Right kidney (tissue), 9 donors: ENCODE measurements at places on chromosomes 7 and 10.

DNA sequence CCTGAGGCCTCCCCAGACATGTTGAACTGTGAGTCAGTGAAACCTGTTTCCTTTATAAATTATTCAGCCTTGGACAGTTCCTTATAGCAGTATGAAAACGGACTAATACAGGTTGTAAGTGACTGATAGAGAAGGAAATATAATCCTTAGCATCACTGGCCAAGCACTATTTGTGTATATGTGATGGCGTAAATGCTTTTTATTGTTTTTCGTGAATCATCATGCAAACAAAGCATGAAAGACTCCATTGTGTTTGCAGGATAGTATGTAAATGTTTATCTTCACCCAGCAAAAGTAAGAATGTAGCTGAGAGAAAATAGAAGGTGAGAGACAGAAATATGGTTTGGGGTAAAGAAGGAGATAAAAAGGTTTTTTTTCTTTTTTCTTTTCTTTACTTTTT is 92.5 kb upstream of the LRGUK start:
- no peak for DNase-seq

GRCh38 chr10:9825491-9826018 is 1192.1 kb upstream of the CELF2 start:
- DNase-seq: no peak

GRCh38 chr10:72088889-72089575 is 681 bp upstream of the SPOCK2 start:
- DNase-seq: peak; percentile 78

DNA sequence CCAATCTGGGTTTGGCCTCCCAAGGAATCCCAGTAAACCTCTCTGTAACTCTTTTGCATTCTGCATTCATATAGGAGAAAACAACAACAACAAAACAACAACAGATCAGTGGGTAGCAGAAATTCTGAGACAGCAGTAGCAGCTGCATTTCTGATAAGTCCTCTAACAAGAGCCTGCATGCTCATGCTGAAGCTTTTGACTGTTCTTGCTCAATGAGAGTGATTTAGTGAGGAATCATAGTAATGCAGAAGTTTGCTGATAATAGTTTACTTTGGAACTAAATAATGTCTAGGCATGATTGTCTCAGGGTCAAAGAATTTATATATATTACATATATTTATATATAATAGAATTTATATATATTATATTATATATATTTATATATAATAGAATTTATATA is 35.2 kb downstream of the BMPER start:
- DNase-seq: no peak

- DNase-seq: no peak
Observed at GRCh38 chr7:157650801-157651200, 314.0 kb downstream of the DNAJB6 start.

GRCh38 chr10:72260976-72261783 is 12.5 kb upstream of the DDIT4 start:
- peak; percentile 94 for DNase-seq

DNA sequence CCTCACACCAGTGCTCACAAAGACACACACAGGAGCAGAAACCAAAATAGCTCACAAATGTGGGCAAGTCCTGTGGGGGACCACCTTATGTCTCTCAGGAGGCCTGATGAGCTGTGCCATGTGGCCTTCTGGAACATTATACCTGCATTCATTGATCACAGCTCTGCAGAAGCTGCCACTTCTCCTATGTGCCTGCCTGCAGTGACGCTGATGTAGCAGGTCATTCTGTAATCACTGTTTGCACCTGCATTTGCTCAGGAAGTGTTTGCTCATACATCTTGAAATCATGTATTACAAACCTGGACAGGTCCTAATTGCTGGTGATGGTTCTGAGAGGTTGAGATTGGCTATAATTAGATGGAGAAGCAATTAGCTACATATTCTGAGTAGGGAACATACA is 310.2 kb downstream of the AUTS2 start:
- no peak for DNase-seq

- DNase-seq: no peak
Observed at GRCh38 chr7:49295146-49295545, 370.8 kb downstream of the CDC14C start.

GRCh38 chr10:113528876-113529275 is 24.0 kb upstream of the HABP2 start:
- DNase-seq: no peak

DNA sequence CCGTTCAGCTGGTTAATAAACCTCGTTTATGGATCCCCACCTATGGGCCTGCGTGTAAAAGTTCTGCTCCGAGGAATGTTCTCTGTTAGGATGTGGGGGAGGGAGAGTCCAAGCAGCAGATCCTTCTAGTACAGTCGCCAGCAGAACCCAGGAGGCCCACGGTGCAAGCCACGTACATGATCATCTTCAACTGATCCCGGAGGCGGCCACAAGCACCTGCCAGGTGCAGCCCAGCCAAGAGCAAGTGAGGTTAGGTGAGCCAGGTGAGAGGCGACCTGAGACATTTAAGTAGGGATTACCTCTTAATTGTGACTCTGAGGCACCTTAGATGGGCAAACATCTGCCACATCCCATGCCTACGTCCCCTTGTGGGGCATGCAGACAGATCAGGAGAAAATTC is 18.0 kb upstream of the FGFR2 start:
- no peak for DNase-seq

DNA sequence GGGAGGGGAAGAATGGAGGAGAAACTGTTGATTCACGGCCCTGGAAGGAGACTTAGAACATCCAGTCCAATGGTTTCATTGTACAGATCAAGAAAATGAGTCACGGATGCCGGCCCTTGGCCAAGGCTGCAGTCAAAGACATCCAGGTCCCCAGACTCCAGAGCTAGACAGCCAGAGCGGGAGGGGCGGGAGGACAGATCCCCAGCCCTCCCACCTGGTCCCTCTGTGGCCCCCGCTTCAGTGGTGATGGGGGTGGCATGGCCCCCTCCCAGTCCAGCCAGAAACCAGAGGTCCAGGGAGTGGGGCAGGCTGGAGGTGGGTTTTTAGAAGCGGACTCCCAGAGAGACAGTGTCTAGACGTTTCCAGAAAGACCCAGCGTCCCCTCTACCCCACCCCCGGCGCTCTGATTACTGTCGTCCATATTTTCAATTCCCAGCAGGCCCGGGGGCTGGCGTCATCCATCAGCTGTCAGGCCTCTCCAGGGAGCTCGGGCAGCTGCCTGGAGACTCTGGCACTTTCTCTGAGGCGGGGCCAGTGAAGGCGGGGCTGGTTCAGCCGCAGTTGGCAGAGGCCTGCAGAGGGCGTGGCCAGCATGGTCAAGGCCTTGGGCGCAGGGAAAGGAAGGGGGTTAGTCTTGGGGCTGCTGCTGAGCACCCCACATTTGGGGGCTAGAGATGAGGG is 8.0 kb upstream of the HSPB1 start:
- DNase-seq: peak; percentile 73

DNA sequence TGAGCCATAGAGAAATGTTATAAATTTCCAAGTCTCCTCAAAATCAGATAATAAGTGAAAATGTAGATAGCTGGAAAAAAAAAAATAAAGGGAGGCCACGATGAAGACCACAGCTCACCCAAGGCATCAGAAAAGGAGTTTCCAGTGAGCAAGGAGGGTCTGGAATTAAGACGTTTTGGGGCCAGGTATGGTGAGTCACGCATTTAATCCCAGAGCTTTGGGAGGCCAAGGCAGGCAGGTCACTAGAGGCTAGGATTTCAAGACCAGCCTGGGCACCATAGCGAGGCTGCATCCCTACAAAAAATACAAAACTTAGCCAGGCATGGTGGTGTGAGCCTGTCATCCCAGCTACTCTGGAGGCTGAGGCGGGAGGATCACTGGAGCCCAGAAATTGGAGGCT is 65.5 kb downstream of the ASB13 start:
- DNase-seq: no peak

DNA sequence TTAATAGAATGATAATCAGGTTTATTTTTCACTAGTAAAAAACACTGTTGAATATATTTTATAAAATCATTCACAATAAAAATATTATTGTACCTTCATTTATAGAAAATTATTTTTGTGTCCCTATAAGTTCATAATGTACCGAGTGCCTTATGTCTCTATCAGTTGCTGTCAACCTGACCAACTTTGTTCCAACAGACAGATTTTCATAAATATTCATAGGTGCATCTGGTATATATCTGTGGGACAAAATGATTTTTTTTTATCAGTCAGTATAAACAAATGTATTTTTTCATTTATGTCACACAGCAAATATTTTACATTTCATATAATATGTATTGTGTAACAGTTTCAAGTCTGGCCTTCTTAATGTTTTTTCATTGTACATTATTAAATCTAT is 195.9 kb downstream of the HGF start:
- DNase-seq: no peak

DNA sequence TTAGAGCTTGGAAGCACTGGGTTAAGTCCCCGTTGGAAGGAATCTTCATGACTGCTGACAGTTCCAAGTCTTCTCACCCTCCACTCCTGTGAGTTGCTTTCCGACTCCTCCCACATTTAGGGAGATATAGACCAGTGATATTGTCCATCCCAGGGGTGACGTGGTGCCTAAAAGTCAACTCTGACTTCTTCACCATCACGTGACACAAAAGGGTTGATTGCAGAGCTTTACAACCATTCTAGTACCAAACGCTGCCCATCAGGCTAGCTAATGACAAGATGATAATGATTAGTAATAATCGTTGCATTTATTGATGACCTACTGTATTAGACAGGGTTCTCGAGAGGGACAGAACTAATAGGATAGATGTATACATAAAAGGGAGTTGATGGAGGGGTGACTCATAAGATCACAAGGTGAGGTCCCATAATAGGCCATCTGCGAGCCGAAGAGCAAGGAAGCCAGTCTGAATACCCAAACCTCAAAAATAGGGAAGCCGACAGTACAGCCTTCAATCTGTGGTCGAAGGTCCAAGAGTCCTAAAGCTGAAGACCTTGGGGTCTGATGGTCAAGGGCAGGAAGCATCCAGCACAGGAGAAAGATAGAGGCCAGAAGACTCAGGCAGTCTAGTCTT is 85.3 kb upstream of the CARD11 start:
- no peak for DNase-seq

DNA sequence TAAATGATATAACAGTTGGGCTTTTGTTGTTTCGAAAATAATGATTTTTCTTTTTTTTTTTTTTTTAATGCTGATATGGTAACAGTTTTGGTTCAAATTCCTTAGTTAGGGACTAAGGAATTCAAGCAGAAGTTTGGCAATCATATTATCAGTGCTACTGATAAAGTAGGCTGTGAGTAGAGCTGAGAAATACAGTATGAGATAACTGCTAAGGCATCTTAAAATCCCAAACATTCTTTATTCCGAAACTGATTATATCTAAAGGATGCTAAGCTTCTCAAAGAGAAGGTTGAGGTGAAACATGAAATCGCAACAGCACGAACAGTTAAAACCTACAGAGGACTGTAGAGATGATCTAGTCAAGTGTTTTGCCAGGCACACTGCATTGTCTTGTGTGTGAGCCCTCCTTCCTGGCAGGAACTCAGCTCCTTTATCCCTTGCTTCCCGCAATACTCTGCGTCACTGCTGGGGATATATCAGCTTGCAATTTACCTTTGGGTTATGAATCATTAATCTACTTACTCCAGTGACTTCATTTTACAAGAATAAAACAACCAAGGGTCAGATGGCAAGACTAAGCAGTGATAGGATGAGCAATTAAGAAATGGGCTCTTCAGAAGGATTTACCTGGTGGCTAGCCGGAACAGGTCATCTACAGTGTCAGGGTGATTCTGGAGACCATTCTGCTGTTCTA is 36.7 kb downstream of the IRF5 start:
- no peak for DNase-seq

DNA sequence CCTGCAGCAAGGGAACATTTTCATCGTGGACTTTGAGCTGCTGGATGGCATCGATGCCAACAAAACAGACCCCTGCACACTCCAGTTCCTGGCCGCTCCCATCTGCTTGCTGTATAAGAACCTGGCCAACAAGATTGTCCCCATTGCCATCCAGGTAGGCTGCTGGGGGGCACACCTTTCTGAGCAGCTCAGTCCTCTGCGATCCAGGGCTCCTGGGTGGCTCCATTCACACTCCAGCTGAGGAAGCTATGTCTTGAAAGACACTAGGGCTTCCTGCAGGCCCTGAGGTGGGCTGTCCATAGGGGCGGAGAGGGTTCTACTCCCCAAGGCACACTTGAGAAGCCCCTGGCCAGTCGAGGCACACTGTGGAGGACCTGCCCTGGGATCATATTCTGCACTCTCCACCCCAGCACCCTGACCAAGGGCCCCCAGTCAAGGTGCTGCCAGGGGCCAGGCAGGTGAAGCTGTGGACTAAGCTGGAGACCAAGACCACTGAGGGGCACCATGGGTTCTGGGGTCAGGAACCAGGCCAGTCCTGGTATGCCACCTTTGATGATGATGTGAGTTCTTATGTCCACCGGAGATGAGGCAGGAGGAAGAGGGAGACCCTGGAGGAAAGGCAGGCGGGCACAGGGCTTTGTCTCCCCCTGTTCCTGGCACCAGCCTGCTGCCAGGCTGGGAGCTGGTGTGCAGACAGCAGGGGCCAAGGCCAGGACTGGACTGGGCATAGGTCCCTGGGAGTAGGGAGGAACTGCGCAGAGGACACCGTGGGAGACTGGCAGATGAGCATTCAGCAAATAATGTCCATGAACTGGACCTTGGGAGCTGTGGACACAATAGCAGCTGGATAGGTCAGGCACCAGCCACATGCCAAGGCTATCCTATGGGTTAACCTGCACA is 54.8 kb downstream of the ALOX5 start:
- DNase-seq: no peak

DNA sequence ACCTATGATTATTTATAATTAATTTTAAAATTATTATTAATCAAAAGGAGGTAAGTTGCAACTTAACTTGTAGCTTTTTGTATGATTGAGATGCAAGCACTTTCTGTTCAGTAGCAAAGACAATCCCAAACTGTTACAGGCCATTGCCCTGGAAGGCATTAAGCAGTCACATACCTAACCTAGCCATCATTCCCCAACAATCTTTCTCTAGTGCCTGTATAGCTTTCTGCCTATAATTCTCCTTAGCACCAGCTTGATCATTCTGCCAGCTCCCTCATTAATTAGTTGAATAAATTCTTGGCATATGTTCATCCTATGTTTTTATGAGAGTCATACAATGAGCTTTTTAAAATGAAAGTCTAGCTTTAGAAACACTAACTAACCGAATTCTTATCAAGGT is 178.9 kb upstream of the TMEM106B start:
- DNase-seq: no peak

GRCh38 chr7:30458311-30458710 is 20.3 kb downstream of the NOD1 start:
- DNase-seq: no peak

DNA sequence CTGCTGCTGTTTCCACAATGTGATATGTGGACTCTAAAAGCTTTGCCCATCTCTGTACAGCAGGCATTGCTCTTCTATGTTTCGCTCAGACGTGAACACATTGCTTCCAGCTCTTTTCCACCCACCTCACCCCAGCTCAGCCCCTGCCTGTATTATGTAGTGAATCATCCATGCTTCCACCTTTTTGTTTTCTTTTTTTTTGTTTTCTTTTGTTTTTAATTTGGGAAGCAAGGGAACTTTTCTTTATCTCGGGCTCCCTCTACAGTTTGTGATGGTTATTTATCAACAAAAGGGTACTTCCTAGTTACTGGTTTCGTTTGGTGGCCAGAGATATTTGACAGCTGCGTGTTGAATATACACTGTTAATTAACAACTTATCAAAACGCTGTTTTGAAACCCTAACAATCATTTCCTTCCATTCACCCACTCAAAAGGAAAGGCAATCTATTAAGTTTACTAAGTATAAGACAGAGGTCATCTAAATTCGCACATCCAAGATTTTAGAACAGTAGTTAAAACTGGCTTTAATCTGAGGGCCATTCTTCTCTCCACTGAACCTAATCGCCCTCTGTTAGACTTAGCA is 127.9 kb upstream of the STK17A start:
- DNase-seq: peak; percentile 47
